NCI-H2029 treated with DMSO at 0.1 percent for 48 hours (cell line): ENCODE measurements at places on chromosomes 3 and 15.

DNA sequence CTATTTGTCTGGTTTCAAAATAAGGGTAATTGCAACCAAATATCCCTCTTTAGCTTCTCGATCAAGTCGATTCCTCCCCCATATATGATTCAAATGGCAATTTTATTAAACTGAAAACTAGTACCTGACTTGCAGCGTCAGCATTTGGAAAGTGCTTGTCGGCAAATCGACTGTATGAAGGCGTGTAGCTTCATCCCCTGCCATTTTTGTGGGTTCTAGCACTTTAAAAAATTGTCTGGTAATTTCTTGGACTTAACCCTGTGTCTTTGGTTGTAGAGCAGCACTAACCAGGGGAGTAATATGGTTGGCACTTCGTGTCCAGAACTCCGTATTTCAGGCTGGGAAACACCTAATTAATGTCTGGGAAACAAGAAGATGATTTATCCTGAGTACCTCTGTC is 573 bp downstream of the MME start:
- DNase-seq: no peak

GRCh38 chr3:13364602-13365271 is 55.4 kb downstream of the NUP210 start:
- DNase-seq: no peak

DNA sequence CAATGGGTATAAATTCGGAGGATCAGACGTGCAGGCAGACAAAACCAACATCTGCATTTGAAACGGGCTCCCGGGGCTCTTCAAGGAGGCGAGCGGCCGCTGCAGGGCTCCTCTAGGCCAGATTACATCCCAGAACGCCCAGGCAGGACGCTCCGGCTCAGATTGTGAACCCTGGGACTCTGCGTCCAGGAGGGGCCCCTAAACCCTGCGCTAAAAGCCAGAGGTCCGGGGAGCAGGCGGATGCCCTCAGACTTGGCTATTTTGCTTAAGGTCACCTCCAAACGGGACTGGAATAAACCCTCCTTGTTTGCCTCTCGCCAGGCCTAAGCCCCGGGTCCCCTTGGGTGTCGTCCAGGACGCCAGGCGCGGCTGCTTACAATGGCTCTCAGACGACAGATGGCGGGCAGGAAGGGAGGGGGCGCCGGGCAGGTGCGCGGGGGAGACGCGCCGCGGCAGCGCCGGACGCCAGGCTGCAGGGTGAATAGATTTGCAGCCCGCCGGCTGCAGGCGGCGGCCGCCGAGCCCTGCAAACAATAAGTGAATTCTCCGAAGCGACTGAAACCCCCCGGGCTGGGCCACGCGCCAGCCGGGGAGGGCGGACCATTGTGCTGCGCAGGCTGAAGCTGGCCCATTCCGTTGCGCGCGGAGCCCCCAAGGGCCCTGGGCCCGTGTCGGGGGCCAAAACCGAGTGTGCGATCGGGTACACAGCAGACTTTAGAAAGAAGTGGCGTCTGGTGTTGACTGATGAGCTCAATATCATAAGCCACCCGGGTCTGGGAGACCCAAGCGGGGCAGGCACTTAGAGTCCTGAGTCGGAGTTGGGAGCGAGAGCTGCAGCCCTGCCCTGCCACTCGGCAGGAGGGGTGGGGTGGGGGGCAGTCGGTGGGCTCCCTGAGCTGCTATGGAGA is 32.3 kb upstream of the AMOTL2 start:
- peak; percentile 52 for DNase-seq

GRCh38 chr3:31472479-31473390 is 60.0 kb upstream of the STT3B start:
- no peak for DNase-seq

DNA sequence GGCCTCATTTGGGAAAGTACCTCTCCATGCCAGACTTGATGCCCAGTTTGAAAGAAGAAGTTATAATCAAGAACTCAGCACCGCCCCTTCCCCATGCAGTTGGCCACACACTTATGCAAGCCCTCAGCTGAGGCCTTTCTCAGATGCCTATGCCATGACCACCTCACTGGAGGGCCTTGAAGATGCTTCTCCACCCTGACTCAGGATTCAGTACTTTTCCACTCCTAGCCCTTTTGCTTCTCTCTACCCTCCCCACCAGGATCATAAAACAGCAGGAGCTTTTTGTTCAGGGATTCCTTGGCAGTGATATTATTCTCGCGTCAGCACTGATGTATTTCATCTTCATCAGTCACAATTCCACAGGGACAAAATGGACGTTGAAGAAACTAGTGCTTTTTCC is 313.5 kb downstream of the PYDC2 start:
- DNase-seq: no peak

DNA sequence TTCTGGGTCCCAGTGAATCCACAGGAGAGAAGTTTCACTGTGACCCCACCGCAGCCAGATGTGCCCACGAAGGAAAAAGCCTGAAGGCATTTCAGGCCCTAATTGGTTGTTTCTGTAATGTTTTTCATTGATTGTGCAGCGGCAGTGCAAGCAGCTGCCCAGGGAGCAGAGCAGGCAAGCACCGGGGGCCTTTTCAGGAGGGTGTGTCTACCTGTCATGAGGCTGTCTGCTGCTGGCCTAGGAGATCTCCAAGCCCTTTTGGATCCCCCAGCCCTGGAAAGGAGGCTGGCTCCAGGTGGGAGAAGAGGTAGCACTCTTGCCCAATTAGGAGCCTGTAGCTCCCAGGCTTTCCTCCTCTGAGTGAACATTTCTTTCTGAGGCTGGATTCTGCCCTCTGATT is 108.8 kb downstream of the EPHB1 start:
- DNase-seq: no peak

DNA sequence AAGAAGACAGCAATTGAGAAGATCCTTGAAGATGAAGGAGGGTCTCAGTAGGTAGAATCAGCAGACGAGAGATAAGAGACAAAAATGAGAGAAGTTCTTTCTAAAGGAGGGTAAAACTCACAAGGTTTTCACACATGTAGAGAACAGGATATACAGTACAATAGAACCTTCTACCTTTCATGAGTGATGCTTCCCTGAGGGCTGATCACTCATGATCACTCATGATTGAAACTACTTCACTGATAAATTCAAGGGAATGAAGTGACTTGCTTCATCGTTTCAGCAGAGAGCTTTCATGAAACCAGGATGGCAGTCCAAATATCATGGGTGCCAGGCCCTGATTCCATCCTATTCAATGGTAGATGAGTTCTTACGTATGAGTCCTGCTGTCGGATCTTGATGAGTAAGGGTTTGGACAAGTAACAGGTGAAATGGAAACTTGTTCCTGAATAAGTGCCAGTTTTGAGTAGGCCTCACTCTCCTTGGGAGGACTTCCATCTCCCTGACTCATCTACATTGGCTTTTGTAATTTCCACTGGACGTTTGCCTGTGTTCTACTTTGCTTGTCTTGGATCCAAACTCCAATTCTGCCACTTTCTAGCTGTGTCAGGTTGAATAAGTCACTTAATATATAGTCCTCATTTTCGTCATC is 9.6 kb upstream of the CLDN16 start:
- no peak for DNase-seq

DNA sequence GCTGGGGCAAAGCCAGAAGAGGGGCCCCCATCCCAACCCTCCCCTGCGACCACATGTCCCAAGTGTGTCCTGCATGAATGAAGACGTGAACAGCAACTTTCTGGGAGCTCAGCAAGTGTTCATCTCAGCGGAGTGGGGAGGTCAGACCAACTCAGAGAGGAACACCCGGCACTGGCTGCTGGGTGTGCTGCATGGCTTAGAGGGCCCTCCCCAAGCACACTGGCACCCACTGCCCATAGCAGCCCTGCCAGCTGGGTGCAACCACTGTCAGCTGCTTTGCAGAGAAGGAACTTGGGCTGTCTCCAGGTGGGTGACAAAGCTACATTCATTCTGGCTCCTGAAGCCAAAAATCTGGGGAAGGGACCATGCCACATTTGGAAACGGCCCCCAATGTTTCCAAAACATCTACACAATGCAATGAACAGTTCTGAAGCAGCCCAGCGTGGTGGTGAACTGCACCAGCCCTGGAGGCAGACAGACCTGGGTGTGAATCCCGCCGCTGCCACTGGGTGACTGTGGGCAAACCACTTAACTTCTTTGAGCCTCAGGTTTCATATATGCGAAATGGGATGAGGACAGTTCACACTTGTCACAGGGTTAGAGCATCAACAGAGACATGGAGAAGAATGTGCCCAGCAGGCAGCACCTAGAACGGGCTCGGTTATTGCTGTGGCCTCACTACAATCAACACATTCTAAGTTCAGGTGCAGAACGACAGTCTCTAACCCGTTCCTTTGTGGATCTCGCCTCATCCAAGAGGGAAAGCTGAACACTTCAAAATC is 145.4 kb downstream of the NUP210 start:
- DNase-seq: no peak

- DNase-seq: no peak
Measured at GRCh38 chr3:45441584-45442310, 53.4 kb downstream of the LARS2 start.

DNA sequence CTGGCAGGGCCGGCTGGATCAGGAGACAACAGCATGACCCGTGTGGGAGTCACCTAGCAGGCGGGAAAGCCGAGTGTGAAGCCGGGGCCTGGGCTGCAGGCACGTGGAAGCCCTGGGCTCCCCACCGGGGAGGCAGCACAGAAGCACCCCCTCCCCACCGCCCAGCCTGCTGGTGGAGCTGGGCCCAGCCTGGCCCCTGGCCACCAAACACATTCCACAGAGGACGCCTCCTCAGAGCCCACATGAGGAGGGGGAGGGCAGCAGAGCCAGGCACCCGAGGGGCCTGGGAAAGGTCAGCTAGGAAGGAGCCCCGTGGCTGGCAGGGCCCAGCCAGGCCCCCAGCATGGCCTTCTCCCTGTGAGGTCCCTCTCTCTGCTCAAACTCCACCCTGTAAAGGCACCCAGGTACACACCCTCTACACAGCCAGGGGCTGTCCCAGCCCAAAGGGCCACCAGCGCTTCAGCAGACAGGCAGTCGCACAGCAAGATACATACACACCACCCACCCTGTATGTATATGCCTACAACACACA is 4.5 kb downstream of the PLXNB1 start:
- no peak for DNase-seq

- DNase-seq: no peak
Measured at GRCh38 chr3:160879859-160880258, 123.8 kb downstream of the PPM1L start.

GRCh38 chr3:111901637-111902036 is 42.6 kb downstream of the PHLDB2 start:
- no peak for DNase-seq

- no peak for DNase-seq
Measured at GRCh38 chr15:91413142-91413541, 313.1 kb downstream of the SV2B start.

- DNase-seq: no peak
Measured at GRCh38 chr3:184593220-184593927, 31.8 kb downstream of the EPHB3 start.

DNA sequence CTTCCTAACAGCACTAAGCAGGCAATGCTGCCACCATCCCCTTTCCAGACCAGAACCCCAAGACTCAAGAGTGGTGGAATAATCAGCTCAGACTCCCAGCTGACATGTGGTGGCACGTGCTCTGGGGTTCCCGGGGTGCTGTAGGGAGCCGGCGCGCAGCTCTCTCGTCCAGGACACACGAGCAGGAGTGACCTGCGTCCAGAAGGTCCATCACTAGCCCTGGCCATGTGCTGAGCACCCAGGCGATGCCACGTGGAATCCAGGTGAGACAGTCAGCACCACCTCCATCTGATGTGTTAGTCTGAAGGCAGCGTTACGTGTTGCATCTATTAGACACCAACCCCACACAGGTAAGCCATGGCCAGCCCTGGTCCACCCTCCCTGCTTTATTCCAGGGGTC is 78.2 kb downstream of the VGLL4 start:
- no peak for DNase-seq

DNA sequence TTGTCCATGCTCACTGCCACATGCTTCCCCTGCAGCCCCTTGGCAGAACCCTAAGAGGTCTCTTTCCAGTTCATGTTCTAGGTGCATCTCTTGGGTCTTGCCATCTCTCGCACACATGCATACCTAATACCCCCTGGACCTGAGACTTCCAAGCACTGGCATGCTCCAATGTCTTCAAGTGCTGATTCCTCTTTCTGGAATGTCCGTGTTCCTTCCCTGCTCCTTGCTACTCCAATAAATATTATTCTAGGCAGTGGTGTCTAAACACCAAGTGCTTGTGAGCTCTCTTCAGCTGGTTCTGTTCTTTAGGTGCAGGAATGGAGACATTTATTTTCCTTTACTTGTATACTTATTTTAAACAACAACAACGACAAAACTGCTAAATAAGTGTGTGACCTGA is 370.1 kb downstream of the LPP start:
- no peak for DNase-seq

DNA sequence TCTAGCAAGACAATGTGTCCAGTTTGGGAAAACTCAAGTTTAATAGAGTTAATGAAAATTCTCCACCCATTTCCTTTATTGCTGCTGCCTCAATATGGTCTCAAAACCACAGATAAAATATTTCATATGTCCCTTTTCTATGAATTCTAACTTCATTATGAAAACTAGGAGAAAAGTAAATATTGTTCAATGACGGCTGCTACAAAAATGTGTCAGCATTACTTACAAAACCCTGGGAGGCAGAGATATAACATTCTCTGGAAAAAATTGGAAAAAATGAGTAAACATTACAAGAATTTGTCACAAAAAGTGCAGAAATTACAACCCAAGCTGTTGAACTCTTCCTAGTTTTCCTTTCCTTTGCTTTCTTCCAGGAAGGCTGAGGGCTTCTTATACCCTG is 22.2 kb upstream of the FBN1 start:
- no peak for DNase-seq

DNA sequence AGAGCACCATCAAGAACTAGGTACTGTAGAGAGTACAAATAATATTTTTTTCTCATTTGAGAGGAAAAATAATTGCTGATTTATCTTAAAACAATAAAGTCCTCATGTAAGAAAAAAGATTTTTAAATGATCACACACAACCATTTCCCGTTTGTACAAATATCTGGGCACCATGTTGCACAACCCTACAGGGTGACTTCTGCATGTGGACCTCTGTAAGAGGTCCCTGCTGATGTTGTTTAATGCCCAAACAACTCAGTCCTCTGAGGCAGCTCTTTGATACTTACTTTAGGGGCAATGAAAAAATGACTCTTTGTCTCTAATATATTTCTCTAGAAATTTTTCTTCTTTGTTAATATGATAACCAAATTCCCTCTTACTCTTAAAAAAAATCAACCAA is 168.1 kb upstream of the SATB1 start:
- DNase-seq: no peak

GRCh38 chr15:68053001-68053400 is 1.1 kb upstream of the PIAS1 start:
- no peak for DNase-seq

- DNase-seq: no peak
Measured at GRCh38 chr3:143122089-143122430, 2.5 kb downstream of the CHST2 start.
